Mammary epithelial cell (primary cell): ENCODE measurements at places on chromosomes 4 and X. TPM values are rescaled to one million over a fixed set of nuclear protein-coding genes. Genes with fewer than 3 reads are reported as not detected.

ZIC3 gene
- not detected in 2 replicates for total RNA-seq

GABRG1 gene
- not detected for total RNA-seq

PAGE1 gene
- total RNA-seq = not detected

CXCL5 gene
- total RNA-seq = not detected in 2 replicates
